ENCODE measurements at places on chromosomes 6 and 20. TPM values are rescaled to one million over a fixed set of nuclear protein-coding genes. Genes with fewer than 3 reads are reported as not detected.

DNA sequence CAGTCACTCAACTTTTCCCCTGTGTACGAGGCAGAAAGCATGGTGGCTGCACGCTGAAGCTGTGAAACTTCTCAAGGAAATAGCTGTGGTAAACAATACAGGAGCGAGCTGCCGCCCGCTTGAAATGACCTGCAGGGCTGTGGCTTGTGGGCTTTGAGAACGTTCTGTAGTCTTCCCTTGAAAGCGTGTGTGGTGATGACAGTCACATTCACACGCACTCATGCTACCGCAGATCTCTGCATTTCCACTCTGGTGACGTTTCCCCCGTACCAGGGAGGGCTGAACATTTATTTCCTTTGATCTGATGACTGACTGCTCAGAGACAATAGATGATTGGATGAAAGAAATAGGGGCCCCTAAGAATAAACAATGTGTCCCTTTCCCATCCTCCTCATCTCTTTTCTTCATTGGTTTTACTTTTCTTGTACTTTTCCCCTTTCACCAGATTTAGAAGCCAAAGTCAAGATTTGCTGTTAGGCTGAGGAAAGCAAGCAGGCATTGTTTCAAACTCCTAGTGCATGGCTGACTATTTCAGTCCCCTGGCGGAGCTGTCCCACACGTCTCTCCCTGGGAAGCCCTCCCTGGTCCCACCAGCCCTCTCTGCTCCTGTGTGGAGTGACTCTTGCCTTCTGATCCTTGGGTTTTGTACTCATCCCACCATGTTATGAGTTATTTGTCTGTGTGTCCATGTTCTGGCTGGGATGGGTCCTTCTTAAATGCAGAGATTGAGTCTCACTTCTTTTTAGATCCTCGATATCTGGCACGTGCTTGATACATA, 3.9 kb downstream of the SYTL3 start:
- H3K36me3 ChIP-seq, result no peaks in the 10 kb centered on the region
- no peaks in the 10 kb centered on the region for H3K27me3 ChIP-seq
- no peak for DNase-seq
- no peak overlapping the region for H3K4me3 ChIP-seq
- H3K4me1 ChIP-seq, result peaks cover 10% of the 10 kb centered on the region

DNA sequence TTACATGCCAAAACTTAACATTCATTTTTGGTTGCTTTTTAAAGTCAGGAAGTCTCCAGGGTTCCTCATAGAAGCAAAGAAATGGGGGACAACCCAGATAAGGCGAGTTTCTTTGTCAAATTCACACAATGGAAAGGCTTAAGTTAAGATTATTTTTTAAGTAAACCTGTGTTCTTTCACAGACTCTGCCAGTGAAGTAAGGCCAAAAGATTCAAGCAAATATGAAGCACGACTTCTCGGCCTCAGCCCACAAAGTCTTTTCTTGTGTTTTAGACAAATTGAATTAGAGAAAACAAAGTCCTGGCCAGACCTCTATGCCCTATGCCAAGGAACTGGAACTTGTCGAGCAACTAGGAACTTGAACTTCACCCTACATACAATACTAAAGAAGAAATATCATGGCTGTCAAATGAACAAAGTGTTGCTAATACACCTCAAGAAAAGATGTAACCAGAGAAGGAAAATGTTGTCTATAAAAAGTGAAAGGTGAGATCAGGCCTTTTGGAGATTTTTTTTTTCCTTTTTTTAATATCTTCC, 540.0 kb upstream of the JARID2 start:
- H3K27ac ChIP-seq, result no peak overlapping the region
- DNase-seq, result no peak
- no peaks in the 10 kb centered on the region for H3K36me3 ChIP-seq
- H3K4me1 ChIP-seq, result peaks cover 12% of the 10 kb centered on the region

DNA sequence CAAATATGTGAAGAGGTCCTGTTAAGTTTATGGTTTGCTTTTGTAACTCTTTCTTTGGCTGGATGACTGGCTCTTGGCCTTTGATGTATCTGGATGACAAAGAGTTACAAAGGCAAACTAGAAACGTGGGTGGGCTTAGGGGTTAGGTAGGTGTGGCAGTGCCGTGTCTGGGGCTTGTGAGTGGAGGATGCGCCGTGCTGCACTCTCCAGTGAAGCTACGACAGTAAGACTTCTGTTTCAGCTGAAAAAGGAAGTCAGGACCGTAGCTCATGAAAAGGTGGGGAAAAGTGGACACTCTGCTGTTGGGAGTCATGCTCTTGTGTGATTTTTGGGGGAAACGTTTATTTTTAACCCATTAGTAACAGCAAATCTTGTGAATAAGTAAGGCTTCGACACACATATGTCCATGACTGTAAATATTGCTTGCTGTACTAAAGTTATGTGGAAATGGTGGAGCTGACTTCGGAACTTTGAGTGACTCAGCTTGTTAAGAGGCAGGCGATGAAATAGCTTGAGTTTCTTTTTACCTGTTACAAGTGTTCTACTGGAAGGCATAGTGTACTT, 45.6 kb downstream of the DUSP22 start:
- no peak overlapping the region for H3K4me3 ChIP-seq
- H3K36me3 ChIP-seq, result no peaks in the 10 kb centered on the region
- peaks cover 3% of the 10 kb centered on the region for H3K27me3 ChIP-seq
- peaks cover 5% of the 10 kb centered on the region for H3K4me1 ChIP-seq

Gene APOBEC2
- 0.61 TPM for total RNA-seq

Gene MCHR2
- not detected for total RNA-seq

DNA sequence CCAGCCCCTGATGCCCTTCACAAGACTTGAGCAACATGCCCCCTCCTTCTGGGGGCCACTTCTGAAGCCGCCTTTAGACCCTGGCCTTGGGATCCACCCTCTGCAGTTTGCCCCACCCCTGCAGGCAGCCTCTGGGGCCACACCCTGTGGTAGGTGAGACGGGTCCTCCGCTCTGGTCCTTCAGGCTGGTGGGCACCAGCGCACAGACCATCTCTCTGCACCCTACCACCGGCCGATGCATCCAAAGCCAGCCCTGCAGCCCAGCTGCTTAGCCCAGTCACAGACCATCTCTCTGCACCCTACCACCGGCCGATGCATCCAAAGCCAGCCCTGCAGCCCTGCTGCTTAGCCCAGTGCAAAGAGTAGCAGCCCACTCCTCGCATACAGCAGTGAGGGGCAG, 159.3 kb upstream of the ECI2 start:
- no peaks in the 10 kb centered on the region for H3K4me1 ChIP-seq
- peaks cover 2% of the 10 kb centered on the region for H3K27me3 ChIP-seq
- peaks cover 16% of the 10 kb centered on the region for H3K36me3 ChIP-seq
- H3K27ac ChIP-seq, result no peak overlapping the region
- DNase-seq, result no peak

DNA sequence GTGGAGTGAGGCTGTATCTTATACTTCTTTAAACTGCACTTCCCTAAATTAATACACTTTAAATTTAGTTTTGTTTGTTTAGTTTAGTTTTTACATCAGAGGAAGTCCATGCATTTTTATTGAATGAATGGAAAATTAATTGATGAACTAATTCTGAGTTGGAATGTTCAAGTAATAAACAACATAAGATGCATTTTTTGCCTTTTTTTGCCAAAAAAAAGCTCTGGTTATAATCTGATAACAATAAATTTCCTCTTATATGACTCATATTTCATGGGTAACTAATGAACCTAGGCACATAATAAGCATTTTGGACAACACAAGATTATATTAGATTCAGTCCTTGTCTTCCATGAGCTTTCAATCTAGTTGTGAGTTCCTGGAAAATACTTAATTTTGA, 323.1 kb downstream of the CENPW start:
- no peaks in the 10 kb centered on the region for H3K36me3 ChIP-seq
- no peak overlapping the region for H3K4me3 ChIP-seq
- DNase-seq, result no peak
- no peaks in the 10 kb centered on the region for H3K27me3 ChIP-seq
- no peaks in the 10 kb centered on the region for H3K4me1 ChIP-seq

GRCh38 chr20:63179687-63180568, 36.0 kb downstream of the YTHDF1 start:
- H3K27me3 ChIP-seq, result peaks cover 20% of the 10 kb centered on the region
- DNase-seq, result no peak
- peak overlapping the region; percentile 64 for H3K27ac ChIP-seq
- H3K36me3 ChIP-seq, result no peaks in the 10 kb centered on the region

Gene MMP24
- total RNA-seq, result 19.0 TPM

DNA sequence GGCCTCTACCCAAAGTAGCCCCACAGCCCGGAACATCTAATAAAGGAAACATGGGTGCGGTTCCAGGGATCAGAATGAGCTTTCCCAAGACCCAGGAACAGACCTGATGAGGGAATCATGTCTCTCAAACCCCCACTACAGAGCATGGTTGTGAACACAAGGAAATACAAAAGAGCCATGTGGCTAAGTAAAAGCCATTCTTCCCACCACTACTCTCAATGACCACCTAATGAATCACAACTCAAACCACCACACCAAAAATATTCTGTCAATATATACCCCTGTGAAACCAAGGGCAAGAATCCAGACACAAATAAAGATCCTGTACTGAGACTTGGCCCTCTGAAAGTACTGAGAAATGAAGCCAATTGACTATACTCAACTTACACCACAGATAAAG, 20.9 kb upstream of the COL21A1 start:
- no peak overlapping the region for H3K27ac ChIP-seq
- peaks cover 3% of the 10 kb centered on the region for H3K27me3 ChIP-seq
- DNase-seq, result no peak
- H3K36me3 ChIP-seq, result no peaks in the 10 kb centered on the region

DNA sequence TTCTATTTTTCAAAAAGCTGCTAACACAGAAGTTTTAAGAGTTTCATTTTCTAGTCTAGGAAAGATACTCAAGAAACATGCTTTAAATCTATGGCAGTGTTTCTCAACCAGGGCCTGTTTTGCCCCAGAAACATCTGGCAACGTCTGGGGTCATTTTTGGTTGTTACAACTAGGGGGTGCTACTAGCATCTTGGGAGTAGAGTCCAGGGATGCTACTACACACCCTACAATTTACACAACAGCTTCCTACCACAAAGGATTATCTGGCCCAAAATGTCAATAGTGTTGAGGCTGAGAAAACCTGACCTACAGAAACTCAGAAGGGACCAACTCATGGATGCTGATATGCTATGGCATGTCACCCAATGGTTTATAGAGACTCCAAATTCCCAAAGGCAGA, 24.4 kb downstream of the SERAC1 start:
- no peaks in the 10 kb centered on the region for H3K27me3 ChIP-seq
- no peaks in the 10 kb centered on the region for H3K4me1 ChIP-seq
- DNase-seq, result no peak
- H3K4me3 ChIP-seq, result no peak overlapping the region

DNA sequence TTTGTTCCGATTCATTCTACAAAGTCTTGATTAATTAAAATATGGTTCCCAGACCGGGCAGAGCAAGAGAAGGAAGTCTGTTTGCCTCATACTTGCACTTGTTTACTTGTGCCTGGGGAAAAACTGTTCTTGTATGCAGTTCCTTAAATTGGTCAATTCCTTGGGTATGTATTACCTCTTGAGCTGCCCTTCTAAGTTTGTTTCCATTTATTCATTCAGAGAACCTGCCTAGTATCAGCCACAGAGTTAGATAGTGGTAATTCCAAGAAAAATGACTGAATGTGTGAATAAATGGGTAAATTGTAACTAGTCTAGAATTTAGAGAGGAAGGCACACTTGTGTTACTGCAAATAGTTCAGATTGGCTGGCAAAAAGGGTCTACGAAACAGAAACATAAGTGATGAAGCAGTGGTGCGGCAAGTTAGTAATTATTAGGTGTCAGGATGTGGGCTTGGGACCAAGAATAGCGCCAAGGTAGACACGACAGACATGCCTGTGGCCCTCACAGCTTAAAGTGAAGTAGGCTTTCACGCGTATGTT, 525 bp upstream of the MAK start:
- peaks cover 4% of the 10 kb centered on the region for H3K4me1 ChIP-seq
- peak overlapping the region; percentile 92 for H3K4me3 ChIP-seq
- DNase-seq, result no peak
- H3K27me3 ChIP-seq, result no peaks in the 10 kb centered on the region
- H3K36me3 ChIP-seq, result peaks cover 4% of the 10 kb centered on the region
- H3K27ac ChIP-seq, result no peak overlapping the region

GRCh38 chr6:34638834-34639736, 57.5 kb downstream of the ILRUN start:
- no peaks in the 10 kb centered on the region for H3K4me1 ChIP-seq
- H3K4me3 ChIP-seq, result no peak overlapping the region
- H3K27ac ChIP-seq, result no peak overlapping the region

Gene OVOL2
- total RNA-seq, result not detected

DNA sequence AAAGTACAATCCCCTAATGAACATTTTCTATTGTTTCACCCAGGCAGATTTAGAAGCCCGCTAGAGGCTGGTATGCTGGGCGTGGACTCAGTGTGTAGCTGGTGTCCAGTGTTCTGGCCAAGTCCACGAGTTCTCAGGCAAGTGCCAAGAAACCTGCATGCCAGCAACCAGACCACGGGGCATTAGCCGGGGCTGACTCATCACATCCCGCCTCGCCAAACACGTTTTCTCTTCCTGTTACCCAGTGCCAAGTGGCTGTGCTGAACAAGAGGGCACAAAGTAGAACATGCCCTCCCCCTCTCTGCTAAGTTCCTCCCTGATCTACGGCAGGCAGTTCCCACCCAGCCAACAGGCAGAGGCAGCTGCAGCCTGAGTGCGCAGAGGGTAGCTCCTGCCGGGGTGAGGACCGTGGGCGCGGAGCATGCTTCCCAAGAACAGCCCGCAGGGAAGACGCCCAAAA, 29.6 kb downstream of the RAMACL start:
- no peak overlapping the region for H3K27ac ChIP-seq
- peaks cover 29% of the 10 kb centered on the region for H3K4me1 ChIP-seq
- DNase-seq, result no peak
- no peak overlapping the region for H3K4me3 ChIP-seq
- H3K27me3 ChIP-seq, result peaks cover 4% of the 10 kb centered on the region
- peaks cover 4% of the 10 kb centered on the region for H3K36me3 ChIP-seq

Gene TGIF2
- 10.1 TPM for total RNA-seq

DNA sequence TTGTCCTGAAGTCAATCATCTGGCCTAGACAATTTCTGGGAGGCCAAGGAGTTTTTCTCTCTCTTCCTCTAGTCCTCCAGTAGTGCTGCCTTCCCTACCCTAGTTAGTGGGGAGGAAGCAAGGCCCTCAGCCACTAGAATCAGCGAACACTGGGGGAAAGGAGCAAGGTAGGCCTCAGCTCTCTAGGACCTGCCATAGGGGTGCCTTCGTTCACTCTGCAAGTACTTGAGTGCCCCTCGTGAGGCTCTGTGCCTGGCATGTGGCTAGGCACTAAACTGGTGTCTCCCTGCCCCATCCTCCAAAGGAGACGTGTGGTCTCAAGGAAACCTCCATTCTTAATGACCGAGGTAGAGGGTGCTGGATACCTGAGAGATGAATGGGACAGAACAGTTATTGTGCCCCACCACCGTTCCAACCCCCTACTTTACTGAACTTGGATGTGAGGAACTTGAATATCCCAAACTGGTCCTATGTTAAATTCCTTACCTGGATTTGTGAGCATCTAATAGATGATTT, 1.1 kb downstream of the DEF6 start:
- H3K27ac ChIP-seq, result no peak overlapping the region
- DNase-seq, result no peak
- no peaks in the 10 kb centered on the region for H3K27me3 ChIP-seq
- no peak overlapping the region for H3K4me3 ChIP-seq
- H3K4me1 ChIP-seq, result peaks cover 13% of the 10 kb centered on the region

- H3K27ac ChIP-seq, result no peak overlapping the region
- no peaks in the 10 kb centered on the region for H3K4me1 ChIP-seq
- H3K4me3 ChIP-seq, result no peak overlapping the region
- H3K27me3 ChIP-seq, result peaks cover 3% of the 10 kb centered on the region
- DNase-seq, result no peak
- H3K36me3 ChIP-seq, result no peaks in the 10 kb centered on the region
These were observed 278.4 kb downstream of the CDH26 start for GRCh38 chr20:60236613-60237012.

- H3K36me3 ChIP-seq, result no peaks in the 10 kb centered on the region
- no peaks in the 10 kb centered on the region for H3K4me1 ChIP-seq
- DNase-seq, result no peak
- no peaks in the 10 kb centered on the region for H3K27me3 ChIP-seq
These were observed 47.3 kb downstream of the LY86 start for GRCh38 chr6:6635869-6636268.

Measured in glutamatergic neuron (in vitro differentiated cells).